ENCODE measurements at places on chromosomes 16 and 17. TPM values are rescaled to one million over a fixed set of nuclear protein-coding genes. Genes with fewer than 3 reads are reported as not detected.
A peak's percentile ranks its signal among the peaks of the same experiment; 100 is the strongest.

- no peak for DNase-seq
Observed at GRCh38 chr17:44797802-44798201, 32.3 kb downstream of the GJC1 start.

DNA sequence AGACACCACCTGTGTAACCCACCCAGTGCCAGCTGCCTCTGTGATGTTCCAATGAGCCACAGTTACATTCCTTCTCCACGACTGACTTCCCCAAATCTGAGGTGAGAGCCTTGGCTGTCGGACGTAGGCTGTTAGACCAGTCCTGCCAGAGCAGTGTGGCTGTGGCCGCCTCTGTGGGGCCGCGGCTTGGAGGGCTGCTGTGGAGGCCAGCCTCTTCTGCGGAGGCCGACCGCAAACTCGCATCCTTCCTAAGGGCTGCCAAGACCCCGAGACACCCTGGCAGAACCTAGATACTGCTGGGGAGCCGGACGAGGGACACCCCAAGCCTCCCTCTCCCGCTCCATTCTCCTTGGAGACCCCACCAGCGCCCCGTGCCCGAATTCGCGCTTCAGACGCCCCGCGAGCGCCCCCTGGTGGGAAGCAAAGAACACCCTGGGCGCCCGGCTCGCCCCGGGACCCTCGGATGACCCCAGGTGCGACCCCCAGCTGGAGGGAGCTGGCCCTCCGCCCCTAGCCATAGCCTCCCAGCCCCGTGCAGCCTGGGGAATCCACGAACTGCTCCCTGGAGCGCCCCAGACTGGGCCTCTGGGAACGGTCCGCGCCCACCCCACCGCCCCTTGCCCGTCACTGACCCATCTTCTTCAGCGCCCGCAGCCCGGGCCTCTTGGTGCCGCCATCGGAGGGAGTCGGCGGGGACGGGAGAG, 547 bp downstream of the PLCD3 start:
- DNase-seq, result no peak

- no peak for DNase-seq
Observed at GRCh38 chr17:37662353-37662752, 19.1 kb upstream of the DDX52 start.

GRCh38 chr16:8053437-8053836, 536.9 kb downstream of the TMEM114 start:
- DNase-seq, result no peak

DNA sequence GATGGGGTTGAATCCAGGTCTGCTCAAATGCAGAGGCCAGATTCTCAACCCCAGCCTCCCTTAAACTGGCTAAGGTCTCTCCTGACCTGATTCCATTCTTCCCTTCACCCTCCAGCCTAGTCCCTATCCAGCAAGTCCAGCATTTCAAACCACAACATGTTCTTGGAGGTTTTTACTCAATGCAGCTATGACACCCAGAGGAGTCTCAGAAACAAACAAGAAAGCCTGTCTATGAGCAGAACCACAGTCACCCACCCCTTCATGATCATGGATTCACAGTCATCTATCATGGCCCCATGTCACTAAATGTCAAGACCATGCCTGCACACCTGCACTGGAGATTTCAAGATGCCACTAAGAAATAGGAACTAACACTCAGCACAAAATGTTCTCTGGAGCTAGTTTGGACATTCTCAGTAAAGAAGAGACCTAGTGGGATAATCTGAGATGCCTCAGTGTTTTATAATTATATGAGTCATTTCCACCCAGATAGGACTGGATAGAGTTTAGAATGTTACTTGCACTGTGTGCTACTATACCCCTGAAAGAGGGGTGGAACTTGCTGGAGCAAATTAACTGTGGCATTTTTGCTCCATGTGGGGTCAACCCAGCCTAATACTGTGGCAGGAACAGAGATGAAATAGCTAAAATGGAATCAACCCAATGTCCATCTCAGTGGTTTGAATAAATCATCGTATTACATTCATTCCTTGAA, 9.5 kb upstream of the METTL22 start:
- DNase-seq, result no peak

The PCGF2 gene
- 102 TPM for polyA plus RNA-seq

DNA sequence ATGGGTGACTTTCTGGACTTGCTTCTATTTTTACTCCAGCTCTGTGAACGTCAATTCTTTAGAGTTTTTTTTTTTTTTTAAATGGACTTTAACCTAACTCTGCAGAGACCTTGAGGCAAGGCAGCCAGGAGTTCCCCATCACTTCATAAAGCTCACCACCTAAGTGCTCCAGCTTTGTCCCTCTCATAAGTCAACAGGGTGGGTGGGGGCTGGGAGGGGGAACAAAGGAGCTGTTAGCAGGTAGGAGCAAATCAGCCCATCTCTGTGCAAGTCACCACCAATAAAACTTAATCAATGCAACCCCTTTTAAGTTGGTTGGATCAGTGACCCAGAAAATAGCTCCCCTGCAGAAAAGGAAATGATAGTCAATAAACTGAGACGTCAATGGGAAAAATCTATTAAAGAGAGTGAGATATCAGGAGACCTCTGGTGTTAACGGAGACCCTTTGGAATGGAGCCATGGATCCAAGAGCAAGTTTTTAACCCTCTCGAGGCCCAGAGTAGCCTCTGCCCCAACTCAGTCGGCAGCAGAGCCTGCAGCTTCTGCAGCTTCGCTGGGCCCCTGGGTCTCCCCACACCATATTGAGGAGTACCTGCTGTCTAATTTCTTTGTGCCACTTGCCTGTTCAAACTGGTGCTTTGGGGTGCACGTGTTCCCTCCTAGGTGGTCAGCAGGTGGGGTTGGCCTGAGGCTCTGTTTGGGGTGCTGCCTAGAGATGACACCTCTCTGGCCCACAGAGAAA, 27.6 kb upstream of the ETV4 start:
- no peak for DNase-seq

The CES5A gene
- not detected for polyA plus RNA-seq

GRCh38 chr17:2190014-2190413, 113.6 kb downstream of the SMG6 start:
- no peak for DNase-seq

DNA sequence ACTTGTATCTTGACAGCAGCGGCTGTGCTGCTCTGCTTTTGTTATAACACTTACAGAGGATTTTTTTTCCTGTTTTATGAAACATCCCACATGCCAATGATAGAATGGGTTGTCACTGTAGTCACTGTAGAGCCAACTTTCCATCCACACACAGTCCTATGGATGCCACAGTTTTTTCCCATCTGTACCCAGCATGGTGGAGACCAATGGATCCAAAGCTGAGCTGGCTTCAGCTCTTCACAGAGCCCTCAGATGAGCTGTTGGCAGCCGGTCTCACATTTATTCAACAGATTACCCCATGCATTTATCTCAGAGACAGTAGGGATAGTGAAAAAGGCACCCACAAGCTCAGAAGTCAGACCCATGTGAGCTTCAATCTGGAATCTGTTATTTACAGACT, 91.4 kb upstream of the CACNG5 start:
- DNase-seq, result no peak

GRCh38 chr17:45346216-45347015, 29.6 kb upstream of the MAP3K14 start:
- DNase-seq, result no peak

DNA sequence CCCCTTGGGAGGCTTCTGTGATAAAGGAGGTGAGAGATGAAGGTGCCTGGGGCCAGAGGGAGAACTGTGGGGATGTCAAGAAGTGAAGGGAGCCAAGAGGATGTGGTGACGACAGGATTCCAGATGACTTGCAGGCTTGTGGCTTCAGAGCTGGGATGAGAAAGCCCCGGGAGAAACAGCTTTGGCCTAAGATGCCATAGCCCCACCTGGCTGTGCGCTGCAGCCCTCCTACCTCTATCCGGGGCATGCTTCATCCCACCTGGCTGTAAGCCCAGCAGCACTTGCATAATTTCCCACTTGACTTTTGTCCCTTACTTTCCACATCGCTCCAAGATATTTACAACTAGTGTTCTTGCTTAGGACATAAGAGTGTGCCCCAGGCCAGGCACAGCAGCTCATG, 29.3 kb downstream of the GINS3 start:
- DNase-seq, result no peak

GRCh38 chr16:16127469-16128116, 95.7 kb downstream of the ABCC6 start:
- peak; percentile 37 for DNase-seq

DNA sequence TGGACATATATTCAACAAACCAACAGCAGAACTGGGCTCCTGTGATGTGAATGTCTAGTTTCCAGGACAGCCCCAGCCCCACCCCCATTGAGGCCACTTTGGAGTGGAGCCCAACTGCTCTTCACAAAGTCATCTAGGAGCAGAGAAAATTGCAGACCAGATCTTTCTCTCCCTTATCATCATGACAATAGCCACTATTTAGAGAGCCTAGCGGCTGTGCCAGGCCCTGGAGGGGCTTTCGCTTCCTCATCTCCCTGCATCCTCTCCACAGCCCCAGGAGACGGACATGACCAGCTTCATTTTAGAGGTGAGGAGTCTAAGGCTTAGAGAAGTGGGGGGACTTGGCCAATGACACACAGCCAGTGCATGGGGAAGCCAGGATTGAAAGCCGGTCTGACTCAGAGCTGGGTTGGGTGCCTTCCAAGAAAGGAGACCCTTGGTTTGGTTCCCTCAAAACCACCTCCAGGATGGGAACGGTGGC, 1.4 kb downstream of the PRSS8 start:
- DNase-seq, result no peak

The BORCS6 gene
- 3.7 TPM for polyA plus RNA-seq

The GP1BA gene
- 2.6 TPM for polyA plus RNA-seq

DNA sequence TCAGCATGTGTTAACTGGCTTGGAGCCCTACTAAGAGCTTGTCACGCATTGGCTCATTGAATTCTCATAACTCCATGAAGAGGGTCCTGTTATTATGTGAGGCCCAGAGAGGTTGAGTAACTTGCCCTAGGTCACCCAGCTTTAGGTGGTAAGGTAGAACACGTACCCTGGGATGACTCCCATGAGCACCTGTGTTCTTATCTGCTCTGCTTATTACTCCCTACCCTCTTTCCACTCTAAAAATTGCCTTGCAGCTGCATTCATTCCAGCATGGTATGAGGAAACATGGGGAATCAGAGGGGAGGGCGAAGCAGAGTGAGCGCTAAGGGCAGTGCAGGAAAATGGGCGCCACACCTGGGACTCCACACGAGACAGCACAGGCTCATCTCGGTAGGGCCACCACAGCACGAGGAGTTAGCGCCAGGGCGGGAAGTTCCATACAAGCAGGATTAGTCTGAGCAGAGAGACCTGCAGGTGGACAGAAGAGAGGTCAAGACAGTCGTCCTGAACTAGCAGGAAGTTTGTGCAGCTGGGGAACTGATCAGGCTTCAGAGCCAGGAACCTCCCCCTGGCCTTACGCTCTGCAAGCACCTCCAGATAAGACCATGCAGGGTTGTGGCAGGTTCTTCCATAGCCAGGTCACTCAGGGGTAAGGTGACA, 10.1 kb downstream of the COPZ2 start:
- no peak for DNase-seq

The SLC35G6 gene
- not detected for polyA plus RNA-seq

- no peak for DNase-seq
Observed at GRCh38 chr17:8052256-8053252, 13.7 kb downstream of the ALOX15B start.

DNA sequence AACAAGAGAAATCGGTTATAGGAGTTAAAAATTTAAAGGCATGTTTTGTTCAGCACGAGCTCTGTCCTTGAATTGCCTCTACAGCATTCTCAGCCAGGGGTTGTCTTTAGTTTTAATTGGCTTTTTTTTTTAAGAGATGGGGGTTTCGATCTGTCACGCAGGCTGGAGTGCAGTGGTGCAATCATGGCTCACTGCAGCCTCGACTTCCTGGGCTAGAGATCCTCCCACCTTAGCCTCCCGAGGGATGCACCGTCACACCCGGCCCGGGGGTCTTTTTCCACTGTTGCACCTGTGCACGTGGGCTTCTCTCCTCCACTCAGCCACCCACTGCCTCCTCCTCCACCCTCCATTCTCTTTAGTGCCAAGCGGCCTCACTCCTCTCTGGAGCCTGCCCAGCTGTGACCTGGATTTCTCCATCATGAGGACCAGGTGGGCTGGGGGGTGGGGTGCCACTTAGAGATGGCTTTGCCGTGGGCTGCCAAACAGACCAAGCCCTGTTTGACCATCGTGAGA, 106.8 kb upstream of the SEC14L1 start:
- DNase-seq, result no peak

The CYGB gene
- 13.0 TPM for polyA plus RNA-seq

GRCh38 chr17:26773189-26774188, 520.4 kb upstream of the WSB1 start:
- no peak for DNase-seq

DNA sequence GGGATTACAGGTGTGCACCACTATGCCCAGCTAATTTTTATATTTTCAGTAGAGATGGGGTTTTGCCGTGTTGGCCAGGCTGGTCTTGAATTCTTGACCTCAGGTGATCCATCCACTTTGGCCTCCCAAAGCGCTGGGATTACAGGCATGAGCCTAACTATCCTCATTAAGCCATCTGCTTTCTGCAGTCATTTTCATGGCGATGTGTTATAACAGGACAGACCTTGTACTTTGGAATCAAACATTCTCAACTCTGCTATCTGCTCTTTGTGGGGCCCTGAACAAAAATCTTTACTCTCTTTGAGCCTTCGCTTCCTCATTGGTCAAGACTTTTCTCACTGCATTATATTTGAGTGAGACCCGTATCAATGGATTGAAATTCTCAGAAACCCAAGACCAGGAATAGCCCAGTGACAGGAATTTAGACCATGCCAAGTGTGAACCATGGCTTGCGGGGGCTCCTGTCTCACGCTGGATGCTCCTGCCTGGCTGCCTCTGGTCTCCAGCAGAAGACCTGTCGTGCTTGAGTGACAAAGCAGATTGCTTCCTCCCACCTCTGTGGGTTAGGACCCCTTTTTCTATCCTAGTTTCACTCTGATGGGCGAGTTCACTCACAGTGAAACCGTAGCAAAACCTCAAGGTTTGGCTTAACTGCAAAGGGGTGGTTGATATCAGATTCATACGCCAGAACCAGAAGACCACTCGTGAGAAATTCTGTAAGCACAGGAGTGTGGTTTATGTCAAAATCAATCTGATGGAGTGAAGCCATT, 519.1 kb downstream of the MAF start:
- DNase-seq, result no peak

- no peak for DNase-seq
Observed at GRCh38 chr17:46809110-46809571, 9.4 kb downstream of the WNT3 start.

- DNase-seq, result no peak
Observed at GRCh38 chr17:34771891-34772290, 189.4 kb downstream of the CCT6B start.

GRCh38 chr17:60311936-60312335, 80.0 kb downstream of the USP32 start:
- DNase-seq, result no peak

- no peak for DNase-seq
Observed at GRCh38 chr16:71229344-71229743, 1.2 kb downstream of the HYDIN start.

GRCh38 chr17:50056217-50056960, 479 bp downstream of the ITGA3 start:
- DNase-seq, result no peak

The KRT36 gene
- not detected for polyA plus RNA-seq

Data from left renal cortex interstitium (tissue), 4 donors.